LHCN-M2 (cell line): ENCODE measurements at places on chromosomes 7 and 10.
A peak's percentile ranks its signal among the peaks of the same experiment; 100 is the strongest.

DNA sequence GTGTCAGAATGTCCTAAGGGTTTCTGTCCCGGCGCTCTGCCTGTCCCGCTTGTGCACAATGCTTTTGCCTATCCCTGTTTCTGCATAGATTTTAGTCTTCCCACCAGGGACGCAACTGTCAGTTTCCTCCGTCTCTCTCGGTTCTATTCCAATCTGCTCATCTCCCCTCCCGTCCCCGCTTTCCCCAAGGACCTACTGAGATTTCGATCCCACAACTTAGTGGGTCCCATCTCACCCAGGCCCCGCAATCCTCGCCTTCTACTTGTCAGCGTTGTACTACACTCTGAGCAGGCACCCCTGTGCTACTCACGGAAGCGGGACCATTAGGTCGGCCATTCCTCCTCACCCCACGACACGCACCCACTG is 519 bp upstream of the ZNF655 start:
- DNase-seq: no peak

GRCh38 chr7:43137811-43138210 is 25.4 kb downstream of the HECW1 start:
- DNase-seq: no peak

- no peak for DNase-seq
Observed at GRCh38 chr10:47254611-47255010, 45.4 kb upstream of the GDF10 start.

GRCh38 chr7:71485586-71485985 is 353.6 kb downstream of the GALNT17 start:
- no peak for DNase-seq

GRCh38 chr7:100130608-100131453 is 4.1 kb downstream of the MBLAC1 start:
- DNase-seq: peak; percentile 45
